ENCODE measurements at places on chromosomes 7 and 10. TPM values are rescaled to one million over a fixed set of nuclear protein-coding genes. Genes with fewer than 3 reads are reported as not detected.

GPC2 gene
- 0.87 TPM for polyA plus RNA-seq

UCN3 gene
- not detected for polyA plus RNA-seq

ADAM12 gene
- not detected for polyA plus RNA-seq

EGR2 gene
- polyA plus RNA-seq, result not detected

COBL gene
- not detected for polyA plus RNA-seq

HGF gene
- polyA plus RNA-seq, result not detected

EBLN1 gene
- polyA plus RNA-seq, result not detected

TAS2R4 gene
- not detected for polyA plus RNA-seq

POT1 gene
- 21.1 TPM for polyA plus RNA-seq

DGKI gene
- not detected for polyA plus RNA-seq

KCNH2 gene
- 3.0 TPM for polyA plus RNA-seq

OR2A5 gene
- not detected for polyA plus RNA-seq

SLC16A12 gene
- not detected for polyA plus RNA-seq

PDK4 gene
- polyA plus RNA-seq, result not detected

STEAP1B gene
- not detected for polyA plus RNA-seq

GRCh38 chr10:19819419-19820033 is 3.3 kb downstream of the PLXDC2 start:
- DNase-seq, result no peak

GRCh38 chr7:108263425-108263824 is 133.3 kb upstream of the LAMB4 start:
- DNase-seq, result no peak

- DNase-seq, result no peak
Observed at GRCh38 chr10:47114680-47115186, 185.3 kb upstream of the GDF10 start.

- no peak for DNase-seq
Observed at GRCh38 chr7:152341039-152341913, 94.5 kb downstream of the KMT2C start.

- no peak for DNase-seq
Observed at GRCh38 chr7:26694141-26694540, 170.2 kb downstream of the SKAP2 start.

DNA sequence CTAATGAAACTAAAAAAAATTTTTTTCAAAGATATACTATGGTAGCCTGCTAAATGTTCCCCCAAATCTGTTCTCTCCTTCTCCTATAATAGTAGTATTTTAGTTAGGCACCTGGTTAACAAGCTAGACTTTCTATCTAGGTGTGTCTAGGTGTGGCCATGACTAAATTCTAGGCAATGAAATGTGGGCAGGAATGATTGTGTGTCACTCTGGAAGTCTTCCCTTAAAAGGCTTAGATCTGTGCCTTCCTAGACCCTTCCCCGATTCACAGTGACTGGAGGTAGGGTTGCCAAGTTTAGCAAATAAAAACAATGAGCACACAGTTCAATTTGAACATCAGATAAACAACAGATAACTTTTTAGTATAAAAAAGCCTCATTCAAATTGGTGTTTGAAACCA is 8.3 kb upstream of the ARHGAP21 start:
- no peak for DNase-seq

GRCh38 chr7:110801502-110801901 is 289.4 kb upstream of the LRRN3 start:
- DNase-seq, result no peak

GRCh38 chr10:98577168-98577567 is 130.4 kb upstream of the HPS1 start:
- no peak for DNase-seq

DNA sequence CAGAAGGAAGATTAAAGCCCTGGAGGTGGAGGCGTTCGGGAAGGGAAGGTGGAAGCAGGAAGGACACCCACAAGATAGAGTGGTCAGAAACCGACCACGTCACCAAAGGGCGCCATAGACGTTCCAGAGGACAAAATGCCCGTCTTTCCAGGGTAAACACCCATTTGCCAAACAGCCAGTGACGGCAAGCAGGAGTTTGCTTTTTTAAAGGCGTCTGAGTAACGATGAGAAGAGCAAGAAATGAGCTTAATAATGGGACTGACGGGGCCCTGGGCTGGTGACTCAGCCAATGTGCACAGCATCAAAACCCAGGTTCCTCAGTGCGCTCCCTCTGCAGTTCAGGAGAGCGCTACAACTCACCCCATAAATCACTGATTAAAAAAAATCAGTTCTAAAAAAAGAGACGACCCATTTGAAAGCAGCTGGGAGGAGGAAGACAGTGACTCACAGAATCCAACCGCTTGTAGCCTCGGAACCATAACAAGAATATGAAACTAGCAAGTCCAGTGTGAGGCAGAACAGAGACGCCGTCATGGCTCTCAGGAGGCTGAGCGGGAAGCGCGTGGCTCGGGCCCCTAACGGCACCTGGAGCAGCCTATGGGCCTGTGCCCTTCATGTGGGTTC is 5.9 kb downstream of the DIP2C start:
- no peak for DNase-seq

DNA sequence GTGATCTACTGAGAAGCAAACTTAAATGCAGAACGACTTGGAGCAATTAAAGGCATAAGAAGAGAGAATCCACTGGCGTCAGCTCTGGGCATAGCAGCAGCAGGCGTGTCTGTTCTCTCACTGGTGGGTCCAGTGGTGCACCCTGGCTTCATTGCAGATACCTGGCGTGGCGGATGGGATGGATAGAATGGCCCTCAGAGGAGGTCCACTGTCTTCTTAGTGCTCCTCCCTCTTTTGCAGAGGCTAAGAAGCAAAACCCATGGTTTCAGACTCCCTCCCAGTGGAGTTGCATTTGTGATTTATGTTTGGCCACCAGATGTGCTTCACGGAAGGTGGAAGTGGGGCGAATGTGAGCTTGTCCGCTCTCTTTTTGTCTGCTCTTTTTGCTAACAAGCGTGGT is 28.4 kb upstream of the PRKAG2 start:
- DNase-seq, result no peak

GRCh38 chr10:104336821-104337467 is 1.3 kb downstream of the ITPRIP start:
- DNase-seq, result no peak

GRCh38 chr10:14723052-14723689 is 51.5 kb downstream of the FAM107B start:
- peak; percentile 57 for DNase-seq

- no peak for DNase-seq
Observed at GRCh38 chr10:115417585-115418265, 324.6 kb downstream of the ATRNL1 start.

DNA sequence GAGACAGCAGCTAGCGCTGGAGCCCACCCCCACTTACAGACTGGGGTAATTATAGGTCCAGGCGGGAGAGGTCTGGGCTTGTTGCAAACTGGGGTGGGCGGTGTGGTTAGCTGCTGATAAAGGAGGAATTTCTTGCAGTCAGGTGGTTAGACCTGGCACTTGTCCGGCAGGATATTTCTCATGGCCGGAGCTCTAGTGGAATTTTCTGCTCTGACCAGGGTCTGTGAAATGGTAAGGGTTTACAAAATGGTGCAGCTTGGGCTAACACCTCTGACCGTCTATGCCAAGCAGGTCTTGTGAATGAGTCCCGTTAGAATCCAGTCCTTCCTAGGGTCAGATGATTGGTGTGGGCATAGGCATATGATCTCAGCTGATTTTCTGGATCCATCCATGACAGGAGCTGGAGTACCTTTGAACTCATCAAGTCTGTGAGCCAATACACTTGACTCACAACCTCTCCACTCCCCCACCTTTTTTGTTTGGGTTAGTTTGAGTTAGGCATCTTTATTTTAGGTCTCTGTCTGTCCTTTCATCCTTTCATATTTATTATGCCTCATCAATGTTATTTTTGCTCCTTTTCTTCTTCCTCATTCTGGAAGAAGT is 213.4 kb downstream of the SUGCT start:
- DNase-seq, result no peak

GRCh38 chr7:156474241-156474743 is 166.3 kb upstream of the RNF32 start:
- no peak for DNase-seq

GRCh38 chr10:131159771-131160170 is 151.8 kb downstream of the TCERG1L start:
- DNase-seq, result no peak

DNA sequence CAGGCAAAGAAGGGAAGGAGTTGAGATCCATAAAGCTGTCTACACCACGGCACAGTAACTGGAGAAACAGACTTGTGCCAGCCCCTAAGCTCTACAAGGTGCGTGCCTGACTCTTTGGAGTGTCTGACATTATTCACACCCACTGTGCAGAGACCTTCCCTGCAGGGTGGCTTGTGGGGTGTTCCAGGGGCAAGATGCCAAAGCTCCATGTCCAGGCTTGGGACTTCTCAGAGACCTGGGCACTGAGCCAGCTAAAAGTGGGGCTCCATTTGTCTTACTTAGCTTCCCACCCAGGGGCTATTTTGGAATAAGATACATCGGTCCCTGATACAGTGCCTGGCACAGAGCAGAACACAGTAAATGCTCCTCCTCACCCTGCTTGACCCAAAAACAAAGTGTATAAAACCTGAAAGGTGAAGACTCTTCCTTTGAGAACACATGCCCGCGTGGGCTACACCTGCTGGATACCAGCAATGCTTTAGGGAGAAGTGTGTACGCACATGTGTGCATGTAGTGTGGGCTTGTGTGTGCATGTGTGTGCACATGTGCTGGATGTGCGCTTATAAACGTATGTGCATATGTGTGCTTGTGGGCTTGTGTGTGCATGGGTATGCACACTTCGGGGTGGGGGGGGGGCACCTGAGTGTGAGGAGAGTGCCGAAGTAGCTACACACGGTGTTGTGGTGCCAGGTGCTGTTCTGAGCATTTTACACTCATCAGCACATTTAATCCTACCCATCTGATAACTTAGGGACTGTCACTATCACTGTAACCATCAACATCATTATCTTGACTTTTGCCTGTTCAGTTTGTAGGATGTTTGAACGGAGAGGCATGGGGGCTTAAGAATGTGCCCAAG is 143.0 kb downstream of the ARHGAP22 start:
- no peak for DNase-seq

- DNase-seq, result no peak
Observed at GRCh38 chr7:130426564-130426963, 14.3 kb downstream of the CEP41 start.

DNA sequence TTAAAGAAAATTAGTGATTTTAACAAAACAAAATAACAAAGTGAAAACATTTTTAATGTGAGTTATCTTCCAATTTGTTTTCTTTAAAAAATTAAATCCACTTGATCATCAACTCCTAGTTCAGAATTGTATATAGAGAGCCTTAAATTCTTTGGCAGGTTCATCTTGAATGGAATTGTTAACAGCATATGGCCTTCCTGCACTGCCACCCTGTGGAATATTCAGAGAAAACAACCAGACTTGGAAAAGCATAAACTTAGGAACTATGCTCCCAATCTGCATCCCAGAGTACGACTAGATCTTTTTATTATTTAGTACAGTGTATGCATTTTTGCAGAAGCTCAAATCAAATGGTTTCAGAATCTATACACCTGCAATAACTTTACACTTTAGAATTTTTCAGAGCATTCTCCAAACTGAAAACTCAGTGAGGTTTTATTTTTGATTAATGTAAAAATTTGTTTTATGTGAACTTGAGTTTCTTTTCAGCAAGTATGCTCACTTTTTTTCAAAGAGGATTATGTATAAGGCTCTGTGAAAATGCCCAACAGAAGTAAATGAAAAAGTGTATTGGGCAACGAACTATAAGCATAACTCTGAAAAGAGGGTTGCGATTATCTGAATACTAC is 44.9 kb upstream of the ANK3 start:
- DNase-seq, result peak; percentile 9

GRCh38 chr10:33434933-33435332 is 100.5 kb upstream of the NRP1 start:
- DNase-seq, result no peak

GRCh38 chr10:87659571-87660483 is at the start of gene PAPSS2:
TSS of gene PAPSS2 (plus strand) at chr10:87659878. CDS start at chr10:87659982, 104 bp downstream.
- DNase-seq, result no peak

- DNase-seq, result no peak
Observed at GRCh38 chr7:128874140-128875031, 11.7 kb downstream of the ATP6V1F start.

- no peak for DNase-seq
Observed at GRCh38 chr7:57775396-57776088, 325.6 kb downstream of the ZNF716 start.

DNA sequence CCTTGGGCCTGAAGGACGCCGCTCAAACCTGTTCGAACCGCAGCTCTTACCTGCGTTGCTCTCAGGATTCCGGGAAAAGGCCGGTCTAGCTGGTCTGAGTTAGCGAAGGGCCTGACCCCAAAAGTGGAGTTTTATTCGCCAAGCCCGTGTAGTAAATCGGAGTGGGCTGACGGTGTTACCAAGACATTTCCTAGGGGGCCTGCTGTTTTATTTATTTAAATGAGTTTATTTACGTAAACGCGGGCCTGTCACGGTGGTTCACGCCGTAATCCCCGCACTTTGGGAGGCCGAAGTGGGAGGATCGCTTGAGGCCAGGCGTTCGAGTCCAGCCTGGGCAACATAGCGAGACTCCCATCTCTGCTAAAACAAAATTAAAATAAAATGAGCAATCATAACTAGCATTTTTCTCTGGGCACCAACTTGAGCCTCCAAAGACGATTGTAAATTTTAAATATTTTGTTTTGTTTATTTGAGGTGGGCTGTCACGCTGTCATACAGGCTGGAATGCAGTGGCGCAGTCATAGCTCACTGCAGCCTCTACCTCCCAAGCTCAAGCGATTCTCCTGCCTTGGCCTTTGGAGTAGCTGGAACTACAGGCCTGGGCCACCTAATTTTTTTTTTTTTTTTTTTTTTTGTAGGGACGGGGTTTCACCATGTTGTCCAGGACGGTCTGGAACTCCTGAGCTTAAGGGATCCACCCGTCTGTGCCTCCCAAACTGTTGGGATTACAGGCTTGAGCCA is 903 bp downstream of the ZNF655 start:
- DNase-seq, result no peak

- no peak for DNase-seq
Observed at GRCh38 chr7:14818871-14819270, 83.7 kb downstream of the DGKB start.

DNA sequence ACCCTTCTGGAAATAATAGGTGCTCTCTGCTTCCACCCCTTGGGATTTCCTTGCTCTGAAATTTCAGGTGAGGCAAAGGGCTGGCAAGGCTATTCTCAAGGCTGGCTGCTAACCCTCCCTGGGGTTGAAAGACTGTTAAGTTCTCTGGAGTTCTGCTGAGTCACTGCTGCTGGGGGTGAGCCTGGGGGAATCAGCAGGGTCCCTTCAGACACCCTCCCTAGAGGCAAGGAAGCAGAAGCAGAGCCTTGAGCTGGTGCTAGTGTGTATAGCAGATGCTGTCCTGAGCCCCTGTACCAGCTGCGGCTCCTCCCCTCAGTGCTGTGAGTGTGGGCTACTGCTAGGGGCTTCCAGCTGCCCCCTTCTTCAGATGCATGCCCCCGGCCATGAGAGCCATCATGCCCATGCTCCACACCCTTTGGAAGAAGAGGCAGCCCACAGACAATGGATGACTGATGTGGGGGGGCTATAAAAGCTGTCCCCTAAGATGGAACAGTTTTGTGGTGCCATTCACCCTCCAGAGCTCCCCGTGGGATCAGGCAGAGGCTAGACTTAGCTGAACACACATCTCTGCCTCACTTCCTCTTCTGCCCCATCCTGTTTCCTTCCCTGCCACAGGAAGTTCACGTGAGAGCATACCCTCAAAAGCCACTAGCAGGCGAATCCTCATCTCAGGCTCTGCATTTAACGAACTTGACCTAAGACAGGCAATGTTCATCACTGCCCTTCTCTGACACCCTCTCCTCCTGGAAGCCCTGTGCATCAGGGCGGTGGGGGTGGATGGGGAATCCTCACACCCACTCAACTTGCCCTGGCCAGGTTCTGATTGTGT is 91.8 kb downstream of the SH3PXD2A start:
- peak; percentile 27 for DNase-seq

- no peak for DNase-seq
Observed at GRCh38 chr10:11255796-11256444, 238.2 kb downstream of the CELF2 start.
